ENCODE measurements at places on chromosomes 3 and 15.

GRCh38 chr15:65338823-65339222 is 34.3 kb downstream of the RNU5B-1 start:
- DNase-seq = peak; percentile 4

DNA sequence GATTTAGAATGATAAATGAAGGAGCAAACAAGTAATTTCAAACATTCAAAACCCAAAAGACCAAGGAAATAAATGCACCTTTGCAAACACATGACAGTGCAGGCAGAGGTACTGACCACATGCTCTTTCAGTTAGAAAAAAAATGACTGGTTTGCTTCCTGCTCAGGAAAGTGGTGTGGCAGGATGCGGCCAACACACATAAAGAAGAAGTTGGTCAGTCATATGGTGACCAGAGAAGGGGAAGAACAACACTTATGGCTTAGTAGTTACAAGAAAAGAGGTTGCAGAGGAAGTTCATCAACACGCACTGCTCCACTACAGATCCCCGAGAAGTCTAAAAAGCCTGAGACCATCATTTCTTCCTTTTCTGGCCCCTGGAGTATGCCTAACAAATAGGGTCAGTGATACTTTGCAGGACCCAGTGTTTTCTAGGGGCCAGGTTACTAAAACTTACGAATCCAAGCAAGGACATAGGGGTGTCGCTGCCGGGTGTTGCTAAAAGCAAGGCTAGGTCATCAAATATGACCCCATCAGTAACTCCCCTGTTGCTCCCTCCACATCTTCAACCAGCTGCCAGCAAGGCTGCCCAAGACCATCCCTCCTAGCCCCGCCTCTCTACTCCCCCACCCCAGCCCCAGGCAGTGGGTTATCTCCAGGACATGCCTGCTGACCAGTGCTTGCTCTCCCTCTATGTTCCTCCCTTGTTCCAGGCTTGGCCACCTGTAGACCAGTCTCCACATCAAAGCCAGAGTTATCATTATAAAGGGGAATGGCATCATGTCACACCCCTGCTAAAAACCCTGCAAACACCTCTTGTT is 11.2 kb downstream of the ATP8B4 start:
- peak; percentile 14 for DNase-seq

DNA sequence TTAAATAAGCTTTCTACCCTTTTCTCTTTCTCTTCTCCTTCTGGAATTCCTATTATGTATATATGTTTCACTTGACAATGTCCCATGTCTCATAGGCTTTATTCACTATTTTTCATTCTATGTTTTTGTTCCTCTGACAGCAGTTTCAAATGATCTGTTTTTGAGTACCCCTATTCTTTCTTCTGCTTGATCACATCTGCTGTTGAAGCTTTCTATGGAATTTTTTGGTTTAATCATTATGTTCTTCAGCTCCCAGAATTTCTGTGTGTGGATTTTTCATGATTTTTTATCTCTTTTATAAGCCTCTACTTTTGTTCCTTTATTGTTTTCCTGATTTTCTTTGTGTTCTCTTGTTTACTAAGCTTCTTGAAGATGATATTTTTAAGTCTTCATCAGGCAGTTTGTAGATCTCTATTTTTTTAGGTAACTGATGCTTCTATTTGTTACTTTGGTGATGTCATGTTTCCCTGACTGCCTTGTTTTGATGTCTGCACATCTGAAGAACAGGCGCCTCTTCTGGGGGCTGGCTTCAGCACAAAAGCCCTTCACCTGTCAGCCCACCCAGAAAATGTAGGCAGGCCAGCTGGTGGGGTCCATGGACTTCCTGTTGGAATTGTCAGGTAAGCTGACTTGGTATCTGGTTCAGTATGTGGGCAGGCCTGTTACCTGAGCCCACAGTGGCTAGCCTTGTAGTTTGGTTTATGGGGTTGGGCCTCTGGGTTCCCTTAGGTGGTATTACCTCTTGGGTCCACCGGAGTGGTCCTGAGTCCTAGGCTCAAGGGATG is 15.8 kb downstream of the FAM227B start:
- DNase-seq = no peak

DNA sequence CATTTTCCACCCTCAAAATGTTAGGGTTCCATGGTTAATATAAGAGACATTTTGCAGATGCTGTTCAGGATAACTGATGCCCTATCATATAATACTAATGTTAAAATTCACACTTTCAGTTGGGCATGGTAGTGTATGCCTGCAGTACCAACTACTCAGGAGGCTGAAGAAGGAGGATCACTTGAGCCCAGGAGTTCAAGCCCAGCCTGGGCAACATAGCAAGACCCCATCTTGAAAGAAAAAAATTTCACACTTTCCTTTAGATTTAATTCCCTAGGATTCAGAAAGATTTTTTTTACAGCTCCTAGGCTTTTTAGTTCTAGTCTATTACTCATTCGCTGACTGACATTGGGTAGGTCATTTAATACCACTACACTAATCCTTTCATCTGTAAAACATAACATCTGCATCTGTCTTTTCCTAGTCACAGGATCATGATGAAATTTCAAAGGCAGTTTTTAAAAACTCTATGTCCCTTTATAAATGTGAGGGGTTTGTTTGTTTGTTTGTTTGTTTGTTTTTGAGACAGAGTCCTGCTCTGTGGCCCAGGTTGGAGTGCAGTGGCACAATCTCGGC is 103.7 kb downstream of the MYO5A start:
- no peak for DNase-seq

DNA sequence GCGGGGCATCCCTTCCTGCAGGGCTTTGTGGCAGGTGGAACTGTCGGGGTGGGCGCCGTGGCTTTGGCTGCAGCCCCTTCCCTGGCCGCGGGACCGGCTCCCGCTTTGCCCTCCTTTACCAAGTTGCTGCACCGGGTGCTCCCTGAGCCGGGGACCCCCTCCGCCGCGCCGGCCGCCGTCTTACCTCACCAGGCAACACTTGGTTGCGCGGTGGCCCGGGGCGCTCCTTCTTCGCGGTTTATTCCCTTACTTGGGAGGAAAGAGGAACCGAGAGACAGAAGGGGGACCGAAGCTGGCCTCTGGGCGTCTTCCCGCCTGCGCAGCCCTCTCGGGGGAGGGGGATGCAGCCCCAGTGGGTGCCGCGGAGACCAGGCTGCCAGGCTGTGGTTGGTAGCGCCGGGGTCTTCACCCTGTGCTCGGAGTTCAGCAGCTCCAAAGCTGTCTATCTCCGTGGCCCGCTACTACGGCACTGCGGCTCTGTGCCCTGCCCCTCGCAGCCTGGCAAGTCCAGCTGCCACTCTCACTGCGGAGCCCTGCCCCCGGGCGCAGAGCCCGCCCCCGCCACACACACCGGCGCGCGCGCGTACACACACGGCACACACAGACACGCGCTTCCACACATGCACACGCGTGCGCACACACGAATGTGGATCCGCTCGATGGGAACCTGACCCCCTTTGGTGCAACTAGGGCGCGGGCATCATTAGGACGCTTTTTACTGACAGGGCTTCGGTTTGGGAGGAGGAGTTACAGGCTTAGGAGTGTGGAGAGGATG is at the start of gene DGKG:
Gene DGKG (minus strand): TSS at position 473 of the 775 bp plus-strand sequence. CDS start 41,775 bp downstream, outside the sequence.
- DNase-seq = peak; percentile 71

DNA sequence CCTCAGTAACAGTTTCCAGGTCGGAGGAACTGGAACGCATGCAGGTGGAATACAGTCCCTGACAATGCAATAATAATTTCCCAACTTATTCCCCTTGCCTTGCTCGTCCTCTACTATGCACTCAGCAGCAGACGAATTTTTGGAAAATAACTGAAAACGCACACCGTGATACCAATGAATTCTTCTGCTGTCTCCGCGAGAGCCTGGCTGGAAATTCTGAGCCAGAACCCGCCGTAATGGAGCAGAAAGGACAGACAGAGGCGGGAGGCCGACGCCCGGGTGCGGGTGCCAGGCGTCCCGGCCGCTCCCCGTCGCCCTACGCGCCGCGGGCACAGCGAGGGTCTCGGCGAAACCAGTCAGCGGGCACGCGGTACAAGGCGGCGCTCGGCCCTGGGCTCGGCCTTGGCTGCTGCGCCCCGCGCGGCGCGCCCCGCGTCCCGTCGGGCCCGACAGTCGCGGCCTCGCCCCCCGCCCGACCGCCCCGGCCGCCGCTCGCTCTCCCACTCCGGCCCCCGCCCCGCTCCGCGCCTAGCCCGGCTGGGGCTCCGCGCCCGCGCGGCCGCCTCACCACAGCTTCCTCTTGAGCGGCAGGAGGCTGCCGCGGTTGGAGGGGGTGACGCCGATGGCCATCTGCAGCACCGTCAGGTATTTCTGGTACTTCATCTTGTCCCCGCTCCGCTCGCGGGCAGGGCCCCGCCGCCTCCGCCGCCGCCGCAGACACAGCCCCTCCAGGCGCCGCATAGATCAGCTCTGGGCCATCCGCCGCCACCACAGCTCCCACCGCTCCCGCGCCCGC is 114.5 kb upstream of the GOLGA8J start:
- DNase-seq = peak; percentile 62

DNA sequence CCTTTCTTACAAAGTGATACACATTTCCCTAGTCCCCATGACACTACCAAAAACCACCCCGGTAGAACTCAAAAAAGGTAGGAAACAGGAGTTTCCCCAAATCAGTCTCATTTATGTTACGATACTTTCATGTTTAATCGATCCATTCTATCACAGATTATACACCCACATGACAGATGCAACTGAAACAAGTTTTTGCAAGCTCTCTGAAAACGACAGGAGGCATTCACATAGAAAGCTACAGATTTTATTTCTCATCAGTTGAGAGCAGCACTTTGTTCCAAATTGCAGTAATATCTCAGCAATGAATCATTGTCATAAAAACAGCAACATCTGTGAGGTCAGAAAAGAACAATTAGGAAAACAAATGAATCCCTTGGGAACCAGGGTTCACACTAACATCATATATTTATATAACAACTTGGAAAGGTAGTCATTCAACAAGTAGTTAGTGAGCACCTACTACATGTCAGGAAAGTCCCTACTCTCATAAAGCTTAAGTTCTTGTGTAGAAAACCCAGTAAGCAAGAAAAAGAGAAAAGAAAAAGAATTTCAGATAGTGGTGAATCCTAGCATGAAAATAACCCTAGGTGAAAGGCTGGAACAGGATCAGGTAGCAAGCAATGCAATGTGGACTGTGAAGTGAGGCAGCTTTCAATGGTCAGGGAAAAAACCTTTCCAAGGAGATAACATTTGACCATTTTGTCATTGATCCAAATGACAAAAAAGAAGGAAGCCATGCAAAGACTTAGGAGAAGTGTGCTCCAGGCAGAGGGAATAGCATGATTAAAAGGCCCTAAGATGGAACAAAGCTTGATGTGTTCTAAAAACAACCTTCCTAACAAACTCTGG is 8.3 kb downstream of the PLD1 start:
- no peak for DNase-seq

DNA sequence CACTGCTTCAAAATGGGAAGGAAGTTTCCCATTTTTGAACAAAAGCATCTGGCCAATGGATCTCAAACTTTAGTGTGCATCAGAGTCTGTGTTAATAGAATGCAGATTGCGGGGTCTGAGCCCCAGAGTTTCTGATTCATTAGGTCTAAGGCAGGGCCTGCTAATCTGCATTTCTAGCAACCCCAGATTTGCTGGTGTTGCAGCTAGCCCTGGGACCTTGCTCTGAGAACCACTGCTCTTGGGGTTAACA is 30.7 kb upstream of the USP3 start:
- DNase-seq = no peak

Measured in kidney (tissue), 22 donors.